ENCODE measurements at places on chromosomes 13 and 19. TPM values are rescaled to one million over a fixed set of nuclear protein-coding genes. Genes with fewer than 3 reads are reported as not detected.

DNA sequence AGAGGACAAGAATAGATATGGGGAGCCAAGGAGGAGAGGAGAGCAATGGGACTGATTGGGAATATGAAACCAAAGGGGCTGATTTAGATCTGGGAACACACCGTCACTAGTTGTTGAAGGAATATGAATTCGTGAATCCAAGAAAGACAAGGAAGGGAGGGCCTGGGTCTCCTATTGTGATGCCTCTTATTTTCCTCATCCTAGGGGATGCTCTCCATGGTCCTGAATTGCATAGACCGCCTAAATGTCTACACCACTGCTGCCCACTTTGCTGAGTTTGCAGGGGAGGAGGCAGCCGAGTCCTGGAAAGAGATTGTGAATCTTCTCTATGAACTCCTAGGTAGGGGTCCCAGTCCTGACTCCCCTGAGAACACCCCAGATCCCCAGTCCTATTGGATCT is 21.5 kb downstream of the RYR1 start:
- DNase-seq: no peak

DNA sequence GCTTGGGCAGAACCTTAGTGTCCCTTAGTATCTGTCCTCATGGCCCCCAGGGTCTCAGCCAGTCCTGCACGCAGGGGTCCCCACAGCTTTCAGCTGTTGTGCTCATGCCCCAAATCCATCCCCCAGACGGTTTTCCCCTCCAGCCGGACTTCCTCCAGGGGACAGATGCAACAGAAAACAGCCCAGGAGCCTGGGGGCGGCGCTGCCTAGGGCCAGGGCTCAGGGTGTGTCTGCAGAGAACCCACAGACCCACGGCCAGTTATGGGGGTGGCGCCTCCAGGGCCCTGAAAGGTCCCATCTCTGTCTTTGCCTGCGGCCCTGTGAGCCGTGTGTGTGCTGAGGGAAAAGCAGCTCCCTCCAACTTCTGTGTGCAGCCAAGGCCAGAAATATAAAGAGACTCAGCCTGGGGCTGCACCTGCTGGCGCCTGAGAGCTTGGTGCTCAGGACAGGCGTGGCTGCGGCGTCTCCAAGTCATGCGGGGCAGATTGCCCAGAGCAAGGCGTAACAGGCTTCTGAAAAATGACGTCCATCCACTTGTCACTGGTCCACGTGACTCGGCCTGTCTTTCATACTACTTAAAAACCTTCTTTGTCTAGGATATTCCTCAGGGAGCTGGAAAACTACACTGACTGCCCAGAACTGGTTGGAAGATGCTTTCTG is 22.1 kb upstream of the F7 start:
- no peak for DNase-seq

- DNase-seq: no peak
Observed at GRCh38 chr19:33832633-33833032, 36.0 kb downstream of the KCTD15 start.

DNA sequence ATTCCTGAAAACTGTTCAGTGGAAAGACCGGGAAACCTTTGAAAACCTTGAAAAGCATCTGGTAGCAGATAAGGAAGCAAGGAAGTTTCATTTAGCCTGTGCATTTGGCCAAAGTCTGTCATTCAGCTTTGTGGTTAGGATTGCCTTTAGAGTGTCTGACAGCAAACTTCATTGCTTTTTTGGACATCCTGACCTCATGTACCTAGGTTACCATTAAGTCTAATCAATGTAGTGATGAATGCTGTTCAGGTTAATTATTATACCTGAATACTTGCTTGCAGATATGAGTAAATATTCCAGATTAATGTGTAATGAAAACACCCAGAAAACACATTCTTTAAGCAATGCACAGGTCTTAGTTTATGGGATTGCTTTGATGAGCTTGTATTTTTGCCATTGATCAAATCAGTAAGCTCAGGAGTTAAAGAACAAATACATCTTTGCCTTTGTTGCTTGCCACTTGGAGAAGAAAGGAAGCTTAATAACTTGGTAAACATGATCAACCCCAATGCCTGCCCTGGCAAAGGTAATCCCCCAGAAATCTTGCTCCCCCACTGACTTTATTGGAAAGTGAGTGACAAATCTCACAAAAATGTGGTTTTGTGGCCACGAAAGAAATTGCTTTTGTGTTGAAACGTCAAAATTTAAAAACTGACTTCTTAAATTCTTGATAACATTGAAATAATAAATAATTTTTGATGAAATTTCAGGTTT is 87.4 kb downstream of the SLC15A1 start:
- no peak for DNase-seq

PSG11 gene
- total RNA-seq: not detected

ZNF480 gene
- total RNA-seq: 9.1 TPM

AP1M2 gene
- not detected for total RNA-seq
